ENCODE measurements at places on chromosomes 1 and 21. TPM values are rescaled to one million over a fixed set of nuclear protein-coding genes. Genes with fewer than 3 reads are reported as not detected.
A peak's percentile ranks its signal among the peaks of the same experiment; 100 is the strongest.

- H3K27me3 ChIP-seq, result peaks cover 35% of the 10 kb centered on the region
- DNase-seq, result no peak
- H3K4me1 ChIP-seq, result peaks cover 15% of the 10 kb centered on the region
- H3K4me3 ChIP-seq, result peak overlapping the region; percentile 2
- no peaks in the 10 kb centered on the region for H3K36me3 ChIP-seq
These were observed 1.7 kb downstream of the LYST start for GRCh38 chr1:235864931-235865525.

DNA sequence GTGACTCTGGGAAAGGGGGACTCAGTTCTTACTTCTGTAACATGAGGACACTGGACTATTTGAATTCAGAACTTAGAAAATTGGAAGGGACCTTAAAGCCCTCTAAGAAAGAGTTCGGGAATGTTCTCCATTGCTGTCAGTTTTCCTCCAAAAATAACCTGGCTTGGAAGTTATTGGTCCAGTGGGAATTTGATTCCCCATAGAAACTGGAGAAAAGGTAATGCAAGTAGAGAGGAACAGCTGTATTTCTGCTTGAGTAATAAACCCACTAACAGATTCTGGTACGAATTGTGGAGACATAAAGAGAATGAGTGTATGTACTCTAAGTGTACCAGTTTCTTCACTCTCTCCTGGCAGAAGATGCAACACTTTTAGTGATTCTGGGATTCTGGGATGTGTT, 1.8 kb downstream of the ZBED6 start:
- peaks cover 39% of the 10 kb centered on the region for H3K36me3 ChIP-seq
- H3K27ac ChIP-seq, result peak overlapping the region; percentile 61
- peaks cover 42% of the 10 kb centered on the region for H3K4me1 ChIP-seq

GRCh38 chr1:235326719-235327558, 1.0 kb downstream of the ARID4B start:
- peaks cover 30% of the 10 kb centered on the region for H3K4me1 ChIP-seq
- peak; percentile 40 for DNase-seq
- peaks cover 33% of the 10 kb centered on the region for H3K36me3 ChIP-seq
- H3K27me3 ChIP-seq, result no peaks in the 10 kb centered on the region
- H3K27ac ChIP-seq, result peak overlapping the region; percentile 95
- peak overlapping the region; percentile 98 for H3K4me3 ChIP-seq

The GABPB2 gene
- 1.4 TPM for total RNA-seq

GRCh38 chr1:33666616-33667015, 194.2 kb downstream of the ZSCAN20 start:
- no peak for DNase-seq
- H3K27ac ChIP-seq, result no peak overlapping the region
- H3K27me3 ChIP-seq, result no peaks in the 10 kb centered on the region
- peaks cover 45% of the 10 kb centered on the region for H3K36me3 ChIP-seq

GRCh38 chr1:164641353-164641730, 82.4 kb downstream of the PBX1 start:
- no peak overlapping the region for H3K27ac ChIP-seq
- H3K36me3 ChIP-seq, result peaks cover 22% of the 10 kb centered on the region
- H3K4me1 ChIP-seq, result peaks cover 63% of the 10 kb centered on the region

DNA sequence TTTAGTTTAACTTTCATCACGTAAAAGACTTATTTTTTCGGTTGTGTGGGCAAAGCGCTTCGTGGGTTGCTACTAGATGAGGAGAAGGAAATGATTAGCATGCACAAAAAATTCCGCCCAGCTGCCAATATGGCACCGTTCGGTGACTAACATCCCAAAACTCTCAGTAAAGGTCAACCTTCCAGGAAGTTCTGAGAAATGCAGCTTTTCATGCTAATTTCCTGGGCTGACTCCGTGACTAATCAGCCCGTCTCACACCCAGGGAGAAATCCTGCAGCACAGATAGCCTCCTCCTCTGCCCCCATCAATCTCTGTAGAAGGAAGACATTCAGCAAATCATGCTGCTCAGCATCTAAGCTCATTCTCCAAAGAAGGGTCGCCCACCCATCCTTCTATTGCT, 34.1 kb downstream of the TMCO4 start:
- H3K36me3 ChIP-seq, result no peaks in the 10 kb centered on the region
- H3K27me3 ChIP-seq, result no peaks in the 10 kb centered on the region
- H3K27ac ChIP-seq, result no peak overlapping the region
- no peak overlapping the region for H3K4me3 ChIP-seq
- DNase-seq, result no peak

DNA sequence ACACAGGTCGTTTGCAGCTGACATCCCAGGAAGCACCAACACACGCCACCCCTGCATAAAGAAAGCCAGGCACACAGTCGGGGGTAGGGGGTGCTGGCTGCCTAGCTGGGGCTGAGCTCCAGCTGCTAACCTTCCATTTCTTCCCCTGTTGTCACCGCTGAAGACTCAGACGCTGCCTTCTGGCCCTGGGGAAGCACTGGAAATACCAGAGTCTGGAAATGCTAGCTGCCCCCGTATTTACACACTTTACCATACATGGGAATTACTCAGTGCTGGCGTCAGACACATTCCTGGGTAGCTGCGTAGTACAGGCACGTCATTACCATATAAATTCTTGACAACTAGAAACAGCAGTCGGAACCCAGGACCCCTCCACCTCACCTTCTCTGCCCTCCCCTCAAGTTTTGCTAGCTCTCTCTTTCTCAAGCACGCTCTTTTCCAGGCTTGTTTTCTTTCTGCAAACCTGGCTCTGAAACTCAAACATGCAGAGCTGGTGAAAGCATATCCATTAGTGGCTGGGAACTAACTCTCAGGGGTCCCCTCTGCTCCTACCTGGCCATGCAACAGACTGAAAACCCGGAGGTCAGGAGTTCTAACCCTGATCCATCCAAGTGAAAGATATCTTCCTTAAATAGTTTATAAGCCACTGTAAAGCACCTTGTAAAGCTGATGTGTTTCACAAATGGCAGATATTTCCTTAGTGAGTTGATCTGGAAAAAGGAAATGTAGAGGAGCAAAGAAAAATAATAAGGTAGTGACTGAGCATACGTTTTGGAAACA, 3.3 kb downstream of the CSRP1 start:
- peak overlapping the region; percentile 2 for H3K4me3 ChIP-seq
- DNase-seq, result peak; percentile 52
- H3K27me3 ChIP-seq, result peaks cover 30% of the 10 kb centered on the region
- H3K4me1 ChIP-seq, result peaks cover 62% of the 10 kb centered on the region
- peak overlapping the region; percentile 92 for H3K27ac ChIP-seq
- H3K36me3 ChIP-seq, result no peaks in the 10 kb centered on the region

DNA sequence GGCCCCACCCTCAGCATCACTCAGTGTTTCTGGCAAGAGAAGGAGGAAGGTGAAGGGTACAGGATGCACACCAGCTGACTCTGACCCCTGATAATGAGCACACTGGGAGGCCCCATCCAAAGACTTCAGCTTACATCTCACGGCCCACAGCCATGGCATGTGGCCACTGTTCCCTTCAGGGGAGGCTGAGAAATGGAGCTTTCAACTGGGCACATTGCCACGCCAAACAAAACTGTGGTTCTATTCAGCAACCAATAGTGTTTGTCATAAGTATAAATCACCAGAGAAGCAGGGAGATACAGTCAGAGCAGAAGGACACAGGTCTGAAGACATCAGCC, 12.7 kb upstream of the TRAF3IP3 start:
- no peaks in the 10 kb centered on the region for H3K36me3 ChIP-seq
- peaks cover 3% of the 10 kb centered on the region for H3K4me1 ChIP-seq

- H3K4me3 ChIP-seq, result no peak overlapping the region
- H3K4me1 ChIP-seq, result no peaks in the 10 kb centered on the region
- H3K27me3 ChIP-seq, result no peaks in the 10 kb centered on the region
- H3K36me3 ChIP-seq, result no peaks in the 10 kb centered on the region
- no peak for DNase-seq
These were observed 250.5 kb upstream of the PKN2 start for GRCh38 chr1:88433556-88433955.

All from WTC11 (cell line).